ENCODE measurements at places on chromosomes 7 and 10.

DNA sequence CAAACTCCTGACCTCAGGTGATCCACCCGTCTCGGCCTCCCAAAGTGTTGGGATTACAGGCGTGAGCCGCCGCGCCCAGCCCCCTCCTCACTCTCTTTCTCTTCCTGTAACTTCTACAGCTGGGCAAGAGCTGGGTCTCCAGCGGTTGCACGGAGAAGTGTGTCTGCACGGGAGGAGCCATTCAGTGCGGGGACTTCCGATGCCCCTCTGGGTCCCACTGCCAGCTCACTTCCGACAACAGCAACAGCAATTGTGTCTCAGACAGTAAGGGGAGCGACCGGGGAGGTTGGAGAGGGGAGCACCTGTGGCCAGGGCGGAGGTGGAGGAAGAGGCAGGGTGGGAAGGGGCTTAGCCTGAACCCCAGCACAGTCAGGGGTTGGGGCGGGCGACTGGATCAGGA is 41.4 kb downstream of the EPHB4 start:
- no peak for DNase-seq

GRCh38 chr10:79131836-79132631 is 63.3 kb downstream of the ZMIZ1 start:
- DNase-seq = no peak

GRCh38 chr7:143360788-143361551 is 1.5 kb downstream of the FAM131B start:
- no peak for DNase-seq

- no peak for DNase-seq
Measured at GRCh38 chr7:63045575-63045974, 953.1 kb upstream of the ZNF722 start.

DNA sequence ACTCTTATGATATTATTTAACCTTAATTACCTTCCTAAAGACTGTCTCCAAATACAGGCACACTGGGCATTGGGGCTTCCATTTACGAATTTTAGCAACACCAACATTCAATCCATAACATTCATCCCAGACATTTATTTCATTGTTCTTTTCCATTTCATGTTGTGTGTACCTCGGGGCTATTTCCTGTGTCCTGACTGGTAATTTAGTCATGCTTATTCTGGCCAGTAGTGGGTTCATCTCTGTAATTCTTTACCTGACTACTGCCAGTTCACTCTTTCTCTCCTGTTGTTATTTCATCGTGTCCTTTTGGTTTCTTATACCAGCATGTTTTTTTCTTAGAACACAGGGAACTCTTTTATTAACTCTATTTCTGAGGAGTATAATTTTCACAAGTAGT is 225.7 kb downstream of the PLXDC2 start:
- no peak for DNase-seq

GRCh38 chr7:140218656-140219055 is 41.9 kb upstream of the KDM7A start:
- DNase-seq = no peak

GRCh38 chr10:14564268-14564744 is 210.4 kb downstream of the FAM107B start:
- DNase-seq = no peak

- no peak for DNase-seq
Measured at GRCh38 chr7:2357571-2357970, 2.9 kb downstream of the EIF3B start.

DNA sequence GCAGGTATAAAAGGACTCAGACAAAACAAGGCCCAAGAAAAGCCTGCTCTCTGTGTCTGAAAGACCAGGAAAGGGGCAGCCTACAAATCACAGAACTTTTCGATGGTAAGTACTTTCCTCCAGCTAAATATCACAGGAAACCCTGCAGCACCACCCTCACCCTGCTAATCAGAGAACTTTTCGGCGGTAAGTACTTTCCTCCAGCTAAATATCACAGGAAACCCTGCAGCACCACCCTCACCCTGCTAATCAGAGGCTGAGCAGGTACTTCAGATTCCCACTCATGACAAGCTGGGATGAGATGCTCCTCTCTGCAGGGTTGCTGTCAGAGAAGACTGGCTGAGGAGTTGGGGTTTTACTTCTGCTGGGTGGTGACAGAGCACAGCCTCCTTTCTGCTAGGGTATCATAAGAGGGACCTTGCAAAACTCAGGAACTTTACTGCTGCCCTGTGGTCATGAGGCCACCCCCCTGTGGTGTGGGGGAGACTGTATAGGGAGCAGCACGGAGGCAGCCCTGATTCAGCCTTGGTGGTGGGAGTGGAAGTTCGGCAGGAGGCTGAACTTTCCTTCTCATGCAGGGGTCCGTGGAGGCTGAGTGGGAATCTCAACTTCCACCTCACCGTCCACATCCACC is 7.2 kb downstream of the WDR37 start:
- no peak for DNase-seq

DNA sequence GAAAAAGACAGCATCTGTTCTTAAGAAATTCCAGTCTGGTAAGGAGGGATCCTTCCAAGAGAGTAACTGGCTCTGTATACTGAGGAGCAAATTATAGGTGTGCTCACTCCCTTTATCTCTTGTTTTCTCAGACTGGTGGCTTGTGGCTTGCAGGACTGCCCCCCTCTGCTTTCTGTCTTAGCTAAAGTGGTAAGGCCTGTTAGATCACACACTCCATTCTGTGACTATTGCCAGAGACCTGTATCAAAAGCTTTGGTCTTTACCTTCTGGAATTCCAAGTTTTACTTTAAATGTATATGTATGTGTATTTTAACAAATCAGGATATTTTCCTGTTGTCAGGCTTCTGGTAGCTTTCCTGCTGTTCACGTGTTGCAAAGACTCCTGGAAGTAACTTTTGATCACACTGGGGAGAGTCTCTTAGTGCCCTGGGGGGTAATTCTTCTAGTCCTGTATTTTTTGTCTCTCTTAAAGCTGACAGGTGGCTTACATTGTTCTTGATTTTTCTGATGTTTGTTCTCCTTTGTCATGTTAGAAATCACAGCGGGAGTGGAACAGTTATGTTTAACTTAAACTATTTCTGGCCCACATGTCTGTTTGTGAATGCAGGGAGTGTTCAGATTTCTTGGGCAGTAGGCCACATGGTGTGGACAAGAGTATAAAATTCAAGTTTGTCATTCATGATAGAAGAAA is 99.0 kb downstream of the PLPP4 start:
- DNase-seq = no peak

GRCh38 chr7:50302486-50303334 is 1.8 kb upstream of the IKZF1 start:
- no peak for DNase-seq

GRCh38 chr7:30862995-30863705 is 48.5 kb upstream of the AQP1 start:
- DNase-seq = no peak

DNA sequence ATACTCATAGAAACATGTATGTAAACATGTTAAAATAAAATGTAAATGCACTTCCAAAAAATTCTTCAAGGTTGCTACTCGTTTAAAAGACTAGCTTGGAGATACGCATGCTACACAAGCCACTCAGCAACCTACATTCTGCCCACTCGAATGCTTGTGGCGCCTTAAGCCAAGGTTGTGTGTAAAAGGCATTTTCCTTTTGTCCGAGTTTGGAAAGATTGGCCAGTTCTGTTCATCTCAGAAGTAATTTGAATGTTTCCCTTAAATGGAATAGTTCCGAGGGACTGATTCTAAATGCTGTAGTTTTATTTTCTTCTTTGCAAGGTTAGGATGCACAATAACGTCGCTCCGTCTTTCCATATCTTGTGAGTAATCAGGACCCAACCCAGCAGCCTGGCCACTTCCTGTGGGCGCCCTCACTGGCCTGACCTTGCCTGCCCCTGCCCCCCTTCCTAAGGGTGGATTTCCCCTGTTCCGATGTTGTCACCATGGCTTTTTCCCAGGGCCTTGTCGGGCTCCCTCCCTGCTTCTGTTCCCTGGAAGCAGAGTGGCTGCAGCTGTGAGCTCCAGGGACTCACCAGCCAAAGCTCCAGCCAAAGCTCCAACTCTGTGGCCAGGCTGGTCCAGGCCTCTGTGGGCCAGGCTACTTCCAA is 70.6 kb downstream of the PTPRE start:
- no peak for DNase-seq

GRCh38 chr7:4612939-4613841 is 68.9 kb upstream of the FOXK1 start:
- no peak for DNase-seq

GRCh38 chr10:8136736-8137135 is 82.2 kb downstream of the GATA3 start:
- no peak for DNase-seq

DNA sequence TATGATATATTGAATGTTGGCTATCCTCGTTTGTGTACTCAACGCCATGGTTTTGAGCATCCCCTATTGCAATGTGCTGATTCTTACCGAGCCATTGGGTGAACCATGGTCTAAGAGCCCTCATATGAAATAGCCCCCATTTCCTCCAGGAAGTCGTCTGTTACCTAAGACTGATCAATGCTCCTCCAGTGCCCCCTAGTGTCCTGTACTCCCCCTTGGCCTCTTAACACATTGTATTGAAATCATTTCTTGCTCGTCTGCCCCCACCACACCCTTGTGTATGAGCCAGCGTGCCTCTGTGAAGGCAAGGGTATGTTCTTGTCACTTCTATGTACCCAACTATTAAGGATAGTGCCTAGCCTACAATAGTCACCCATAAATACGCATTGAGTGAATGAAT is 11.2 kb upstream of the SLC35B4 start:
- DNase-seq = no peak

DNA sequence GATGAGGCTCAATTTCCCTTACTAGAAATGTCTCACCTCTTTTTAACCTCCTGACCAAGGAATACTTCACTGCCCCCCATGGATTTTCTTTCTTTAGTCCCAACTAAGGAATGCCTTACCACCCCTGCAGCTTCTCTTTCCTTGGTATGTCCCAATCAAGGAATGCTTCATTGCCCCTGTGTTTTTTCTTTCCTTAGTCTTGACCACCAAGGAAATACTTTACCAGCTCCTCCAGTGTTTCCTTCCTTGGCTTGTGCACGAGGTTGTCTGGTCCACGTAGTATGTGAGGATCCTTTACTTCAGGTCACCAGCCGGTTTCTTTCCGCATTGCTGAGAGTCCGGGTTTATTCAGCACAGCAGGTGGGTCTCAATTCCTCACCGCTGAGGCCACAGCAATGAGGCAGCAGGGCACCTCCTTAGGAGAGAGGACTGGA is 59.3 kb downstream of the CYP2C9 start:
- DNase-seq = no peak

DNA sequence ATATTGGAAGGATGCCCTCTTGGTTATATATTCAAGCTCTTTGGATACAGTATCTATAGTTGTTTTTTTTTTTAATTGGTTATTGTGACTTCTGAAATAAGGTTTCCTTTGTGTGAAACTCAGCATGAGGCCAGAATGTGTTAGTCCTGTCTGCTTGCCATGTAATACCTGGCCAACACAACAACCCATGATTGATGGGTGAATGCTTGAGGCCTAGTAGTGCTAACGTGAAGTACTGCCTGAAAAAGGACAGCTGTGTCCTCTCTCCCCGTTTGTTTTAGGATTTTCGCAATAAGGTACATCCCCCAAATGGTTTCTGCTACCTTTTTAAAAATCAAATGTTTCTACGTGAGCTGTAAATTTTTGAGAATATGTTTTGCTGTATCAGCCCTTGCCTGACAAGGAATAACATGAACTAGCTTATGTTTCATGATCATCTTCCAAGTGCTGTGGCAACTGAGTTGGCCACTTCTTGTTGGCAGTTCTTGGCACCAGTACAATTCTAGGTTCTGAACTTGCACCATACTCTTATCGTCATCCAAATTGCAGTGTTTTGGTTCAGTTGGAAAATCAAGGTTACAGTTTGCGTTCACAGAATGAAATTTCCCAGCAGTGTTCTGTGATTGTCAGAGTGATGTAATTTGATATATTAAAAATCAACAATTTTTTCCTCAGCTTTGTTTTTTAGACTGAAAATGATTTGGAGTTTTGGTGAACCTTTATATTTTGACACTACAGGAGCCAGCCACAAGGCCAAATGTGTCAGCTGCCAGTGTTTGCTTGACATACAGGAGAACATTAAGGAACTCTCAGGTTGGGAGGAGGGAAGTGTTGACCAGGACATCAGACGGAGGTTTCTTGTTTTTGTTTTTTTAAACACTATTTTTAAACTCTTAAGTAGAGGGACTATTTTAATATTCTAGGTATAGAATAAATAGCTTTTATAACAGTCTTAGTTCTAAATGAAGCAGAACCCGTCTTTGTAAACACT is 13.5 kb upstream of the ASCC1 start:
- peak; percentile 56 for DNase-seq

Measured in NCI-H510A treated with DMSO at 0.1 percent for 48 hours (cell line).